ENCODE measurements at places on chromosomes 3 and 15. TPM values are rescaled to one million over a fixed set of nuclear protein-coding genes. Genes with fewer than 3 reads are reported as not detected.

LYZL4 gene
- total RNA-seq: not detected

- H3K36me3 ChIP-seq: no peaks in the 10 kb centered on the region
- H3K27me3 ChIP-seq: no peaks in the 10 kb centered on the region
These were observed 65.2 kb downstream of the CERS3 start for GRCh38 chr15:100463515-100463914.

DNA sequence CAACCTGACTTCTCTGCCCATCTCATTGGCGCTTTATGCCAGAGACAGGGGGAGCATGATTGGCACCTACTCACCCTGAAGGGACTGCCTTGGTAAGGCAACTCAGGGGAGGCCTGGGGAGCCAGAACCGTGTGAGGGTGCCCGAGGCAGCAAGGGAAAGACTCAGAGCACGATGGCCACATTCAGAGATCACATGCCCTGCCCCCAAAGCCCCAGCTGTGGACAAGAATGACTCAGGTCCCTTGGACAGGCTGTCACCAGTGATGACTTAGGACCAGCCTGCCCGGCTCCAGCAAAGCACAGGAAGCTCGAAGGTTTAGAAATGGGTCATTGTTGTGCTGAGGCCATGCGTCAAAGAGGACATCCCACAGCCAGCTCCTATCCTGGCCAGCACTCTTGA lies 49.1 kb upstream of the LIMD1 start:
- H3K27me3 ChIP-seq: no peaks in the 10 kb centered on the region
- no peak for DNase-seq
- no peaks in the 10 kb centered on the region for H3K36me3 ChIP-seq
- no peak overlapping the region for H3K4me3 ChIP-seq

DNA sequence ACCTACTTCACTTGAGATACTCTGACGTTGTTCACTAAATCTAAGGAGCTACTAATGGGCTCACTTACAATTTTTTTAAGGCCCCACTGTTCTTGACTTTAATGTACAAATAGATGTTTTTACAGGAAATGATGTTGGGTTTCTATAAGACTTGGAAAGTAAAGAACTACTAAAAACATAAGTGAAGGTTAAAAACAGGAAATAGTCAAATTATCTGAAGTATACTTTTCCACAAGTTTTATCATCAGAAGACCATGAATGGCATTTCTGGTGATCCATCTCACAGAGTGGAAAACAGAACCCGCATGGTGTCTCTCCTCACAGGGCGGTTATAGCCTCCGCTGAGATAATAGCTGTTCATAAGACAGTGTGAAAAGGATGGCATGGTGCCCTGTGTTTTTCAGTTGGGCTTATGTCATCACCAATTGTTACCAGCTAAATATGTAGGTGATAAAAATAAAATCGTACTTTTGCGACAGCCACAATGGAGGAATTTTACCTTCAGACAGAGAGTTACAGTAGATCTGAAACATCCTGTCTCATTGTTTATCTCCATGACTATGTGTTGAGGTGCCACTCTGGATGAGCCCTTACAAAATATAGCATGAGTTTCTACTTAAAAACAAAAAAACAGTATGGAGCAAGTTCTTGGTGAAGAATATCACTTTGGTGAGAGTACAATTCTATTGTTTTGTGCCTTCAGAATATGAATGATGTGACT lies 462.4 kb downstream of the RAP2B start:
- H3K27ac ChIP-seq: no peak overlapping the region
- H3K36me3 ChIP-seq: no peaks in the 10 kb centered on the region
- no peak for DNase-seq
- no peaks in the 10 kb centered on the region for H3K4me1 ChIP-seq

- H3K36me3 ChIP-seq: no peaks in the 10 kb centered on the region
- DNase-seq: no peak
- H3K27me3 ChIP-seq: no peaks in the 10 kb centered on the region
- H3K4me3 ChIP-seq: no peak overlapping the region
- H3K4me1 ChIP-seq: no peaks in the 10 kb centered on the region
- no peak overlapping the region for H3K27ac ChIP-seq
These were observed 9.2 kb downstream of the CCDC14 start for GRCh38 chr3:123951522-123952447.

KLF15 gene
- 1.9 TPM for total RNA-seq

DNA sequence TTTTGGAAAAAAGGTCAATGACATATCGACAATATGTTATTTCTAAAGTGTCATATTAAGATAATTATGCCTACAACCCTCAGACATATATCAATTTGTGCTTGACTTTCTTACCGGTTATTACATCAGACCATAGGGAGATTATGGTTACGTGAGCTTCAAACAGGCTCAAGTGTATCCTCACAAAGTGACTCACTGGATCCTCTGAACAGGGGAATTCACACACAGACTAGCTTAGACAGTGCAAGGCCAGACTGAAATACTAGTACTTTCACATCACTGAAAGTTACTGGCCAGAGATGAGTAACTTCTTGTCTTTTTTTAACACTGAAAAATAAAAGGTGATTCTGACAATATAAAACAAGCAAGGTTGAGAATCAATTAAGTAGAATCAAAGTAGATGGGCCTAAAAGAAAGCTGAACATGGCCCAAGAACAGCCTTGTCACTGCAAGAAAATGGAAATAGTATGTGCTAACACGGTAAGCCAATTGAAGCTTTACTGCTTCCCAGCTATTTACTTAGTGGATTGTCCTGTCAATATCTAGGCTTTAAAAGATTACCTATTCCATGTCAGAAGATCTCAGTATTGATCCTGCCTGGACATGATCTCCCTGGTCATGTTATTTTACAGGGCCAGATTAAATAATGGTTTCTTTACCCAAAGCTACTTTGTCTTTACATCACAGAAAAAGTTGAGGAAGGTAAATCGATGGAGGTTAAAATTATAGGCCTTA lies 848.6 kb downstream of the ROBO1 start:
- no peak for DNase-seq
- no peaks in the 10 kb centered on the region for H3K4me1 ChIP-seq
- H3K27me3 ChIP-seq: no peaks in the 10 kb centered on the region
- no peak overlapping the region for H3K27ac ChIP-seq

GRCh38 chr3:94179059-94179458 lies 116.2 kb downstream of the NSUN3 start:
- DNase-seq: no peak
- no peak overlapping the region for H3K4me3 ChIP-seq
- no peaks in the 10 kb centered on the region for H3K4me1 ChIP-seq

OR5H15 gene
- not detected for total RNA-seq

CP gene
- total RNA-seq: 7.4 TPM

GRCh38 chr3:174397848-174398247 lies 461.3 kb upstream of the NAALADL2 start:
- H3K27me3 ChIP-seq: no peaks in the 10 kb centered on the region
- no peak overlapping the region for H3K27ac ChIP-seq
- no peak for DNase-seq
- no peak overlapping the region for H3K4me3 ChIP-seq

- no peaks in the 10 kb centered on the region for H3K36me3 ChIP-seq
- no peaks in the 10 kb centered on the region for H3K4me1 ChIP-seq
- no peak overlapping the region for H3K27ac ChIP-seq
- no peaks in the 10 kb centered on the region for H3K27me3 ChIP-seq
These were observed 13.2 kb downstream of the TKT start for GRCh38 chr3:53242642-53243041.

DNA sequence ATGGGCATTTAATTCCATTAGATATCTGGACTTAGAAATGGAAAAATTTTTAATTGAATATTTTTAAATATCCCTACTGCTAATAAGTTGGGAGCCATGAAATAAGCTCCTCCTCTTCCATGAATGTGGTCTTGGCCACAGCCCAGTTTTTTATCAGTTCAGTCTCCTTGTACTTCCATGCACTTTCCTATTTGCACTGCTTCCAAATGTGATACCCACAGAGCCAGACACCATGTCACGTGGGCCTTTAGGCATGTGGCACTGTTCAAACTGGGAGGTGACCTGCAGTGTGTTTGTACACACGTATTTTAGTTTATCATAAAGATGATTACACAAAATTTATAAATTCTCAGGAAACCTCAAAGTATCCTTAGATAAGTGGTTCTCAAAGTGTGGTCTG lies 80.1 kb upstream of the DGKG start:
- no peaks in the 10 kb centered on the region for H3K36me3 ChIP-seq
- H3K27ac ChIP-seq: no peak overlapping the region
- H3K4me3 ChIP-seq: no peak overlapping the region
- no peaks in the 10 kb centered on the region for H3K4me1 ChIP-seq
- no peaks in the 10 kb centered on the region for H3K27me3 ChIP-seq

SLC12A1 gene
- total RNA-seq: 0.41 TPM
